Activated CD4-positive, alpha-beta T cell treated with anti-CD3 and anti-CD28 coated beads, Interleukin-2, amount 50 U/mL, for 24 hours (primary cell): ENCODE measurements at places on chromosomes 2 and 18.

- no peak for DNase-seq
These were observed 54.7 kb upstream of the TGFA start for GRCh38 chr2:70608373-70608772.

- DNase-seq: no peak
These were observed 116.4 kb downstream of the ZNF521 start for GRCh38 chr18:25235401-25236042.

DNA sequence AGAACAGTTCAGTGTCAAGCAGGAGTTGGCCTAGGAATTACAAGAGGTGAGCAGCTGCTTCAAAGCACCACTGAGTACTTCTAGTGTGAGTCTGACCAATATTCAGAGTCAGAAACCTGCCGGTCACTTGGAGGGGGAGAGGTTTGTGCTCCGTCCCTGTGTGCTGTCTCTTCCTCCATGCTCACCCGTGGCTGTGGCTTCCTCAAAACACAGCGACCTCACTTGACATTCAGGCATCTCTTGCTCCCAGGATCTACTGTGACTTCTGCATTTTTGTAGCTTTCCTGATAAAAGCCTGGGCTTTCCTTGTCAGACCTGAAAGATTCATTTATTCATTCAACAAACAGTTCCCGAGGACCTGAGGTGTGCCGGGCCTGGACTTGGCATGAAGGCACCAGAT, 32.9 kb downstream of the TPRKB start:
- DNase-seq: no peak

DNA sequence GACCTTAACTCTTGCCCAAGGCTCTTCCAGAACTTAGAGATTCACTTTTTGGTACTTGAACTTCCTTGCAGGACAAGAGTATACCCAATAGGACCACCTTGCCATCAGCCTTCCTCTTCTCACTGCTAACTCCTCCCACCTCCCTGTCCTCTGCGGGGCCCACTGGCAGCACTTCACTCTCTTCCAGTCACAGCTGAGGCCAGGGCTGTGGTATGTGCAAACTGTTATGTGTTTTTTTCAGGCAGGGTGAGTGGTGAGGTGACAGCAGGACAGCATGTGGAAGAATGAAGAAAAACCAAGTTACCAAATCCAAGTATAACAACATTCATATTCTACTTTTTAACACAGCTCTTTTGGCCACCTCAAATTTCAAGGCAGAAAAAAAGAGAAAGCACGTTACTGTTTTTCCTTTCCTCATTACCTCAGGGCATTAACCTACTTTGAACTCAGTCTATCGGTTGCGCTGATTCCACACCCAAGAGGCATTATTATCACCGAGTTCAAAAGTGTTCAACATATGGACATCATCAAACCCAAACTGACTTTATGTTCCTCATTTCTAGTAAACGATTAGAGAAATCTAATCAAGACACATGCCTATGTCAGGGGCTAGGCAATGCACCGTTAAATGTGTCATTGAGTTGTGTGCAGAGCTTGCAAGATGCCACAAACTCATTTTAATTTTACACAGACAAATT, 605.2 kb upstream of the SYT4 start:
- no peak for DNase-seq

DNA sequence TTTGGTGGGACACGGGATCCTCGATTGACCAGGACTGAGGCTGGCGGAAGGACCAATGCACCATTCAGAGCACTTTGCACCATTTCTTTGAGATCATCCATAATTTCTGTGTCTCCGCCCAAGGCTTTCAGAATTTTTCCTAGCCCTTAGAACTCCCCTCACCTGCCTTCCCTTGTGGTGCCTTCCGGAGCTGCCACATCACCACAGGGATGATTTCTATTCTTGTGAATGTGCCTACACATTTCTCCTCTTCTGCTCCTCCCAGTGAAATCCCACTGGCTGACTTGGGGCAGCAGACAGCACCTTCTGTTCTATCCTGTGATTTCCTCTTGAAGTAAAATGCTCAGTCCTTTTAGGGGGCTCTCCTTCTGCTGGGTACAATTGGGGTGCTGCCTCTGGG, 11.2 kb downstream of the ACOXL start:
- no peak for DNase-seq

GRCh38 chr2:72330652-72331051, 183.0 kb upstream of the CYP26B1 start:
- no peak for DNase-seq

GRCh38 chr18:56321470-56321869, 316.9 kb downstream of the TXNL1 start:
- DNase-seq: no peak

- DNase-seq: no peak
These were observed 250.3 kb downstream of the TTC32 start for GRCh38 chr2:19651466-19651865.

- DNase-seq: no peak
These were observed 545.0 kb upstream of the PIK3C3 start for GRCh38 chr18:41410006-41410405.

DNA sequence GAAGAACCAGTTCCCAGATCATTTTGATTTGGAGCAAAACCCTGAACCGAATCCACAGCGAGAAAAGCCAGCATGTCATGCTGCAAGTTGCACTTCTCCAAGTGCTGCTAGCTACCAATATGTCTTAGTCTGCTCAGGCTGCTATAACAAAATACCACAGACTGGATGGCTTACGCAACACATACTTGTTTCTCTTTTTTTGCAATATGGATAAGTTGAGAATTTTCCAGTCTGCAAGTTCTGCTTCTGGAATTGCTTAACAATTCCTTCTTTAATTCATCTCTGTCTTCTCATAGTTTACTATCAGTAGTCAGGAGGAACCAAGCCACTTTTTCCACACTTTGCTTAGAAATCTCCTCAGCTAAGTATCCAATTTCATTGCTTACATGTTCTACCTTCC, 105.9 kb upstream of the RBBP8 start:
- no peak for DNase-seq

GRCh38 chr2:101983486-101983885, 8.3 kb upstream of the IL1R2 start:
- DNase-seq: no peak

DNA sequence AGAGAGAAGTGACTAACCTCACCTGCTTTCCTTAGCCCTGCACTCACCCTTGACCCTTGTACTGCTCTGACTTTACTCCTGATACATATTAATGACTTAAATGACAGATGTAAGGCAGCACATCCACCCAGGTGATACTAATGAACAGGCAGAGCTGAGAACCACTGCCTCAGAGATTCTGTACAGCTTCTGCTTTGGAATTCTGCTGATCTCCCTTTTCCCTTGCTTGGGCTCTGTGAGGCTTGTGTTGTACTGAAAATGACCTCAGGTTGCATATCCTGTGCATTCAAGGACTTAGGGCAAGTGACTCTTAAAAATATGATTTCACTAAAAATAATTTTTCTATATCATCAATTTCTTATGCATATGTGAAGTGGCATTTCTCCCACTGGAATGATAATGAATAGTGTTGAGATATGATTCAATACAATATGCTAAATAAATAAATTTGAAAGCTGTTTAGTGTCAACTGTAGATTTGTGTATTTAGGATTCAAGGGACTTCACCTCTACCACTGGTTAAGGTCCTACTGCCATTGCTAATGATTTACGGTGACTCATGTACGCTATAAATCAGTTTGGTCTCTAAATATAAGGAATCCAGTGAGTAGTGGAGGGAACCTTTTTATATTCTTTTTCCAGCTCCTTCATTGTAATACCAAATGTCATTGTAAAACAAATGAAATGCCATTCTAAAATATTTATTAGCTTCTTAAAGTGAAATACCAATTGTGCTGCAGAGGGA, 328.3 kb downstream of the SOCS6 start:
- DNase-seq: no peak

- no peak for DNase-seq
These were observed 73.1 kb downstream of the RTN4 start for GRCh38 chr2:54977149-54977548.

- DNase-seq: no peak
These were observed 724.7 kb downstream of the METTL4 start for GRCh38 chr18:1846640-1847039.

GRCh38 chr2:111042772-111043771, 77.6 kb upstream of the BCL2L11 start:
- DNase-seq: no peak

GRCh38 chr2:11292464-11293255, 51.8 kb downstream of the ROCK2 start:
- no peak for DNase-seq

DNA sequence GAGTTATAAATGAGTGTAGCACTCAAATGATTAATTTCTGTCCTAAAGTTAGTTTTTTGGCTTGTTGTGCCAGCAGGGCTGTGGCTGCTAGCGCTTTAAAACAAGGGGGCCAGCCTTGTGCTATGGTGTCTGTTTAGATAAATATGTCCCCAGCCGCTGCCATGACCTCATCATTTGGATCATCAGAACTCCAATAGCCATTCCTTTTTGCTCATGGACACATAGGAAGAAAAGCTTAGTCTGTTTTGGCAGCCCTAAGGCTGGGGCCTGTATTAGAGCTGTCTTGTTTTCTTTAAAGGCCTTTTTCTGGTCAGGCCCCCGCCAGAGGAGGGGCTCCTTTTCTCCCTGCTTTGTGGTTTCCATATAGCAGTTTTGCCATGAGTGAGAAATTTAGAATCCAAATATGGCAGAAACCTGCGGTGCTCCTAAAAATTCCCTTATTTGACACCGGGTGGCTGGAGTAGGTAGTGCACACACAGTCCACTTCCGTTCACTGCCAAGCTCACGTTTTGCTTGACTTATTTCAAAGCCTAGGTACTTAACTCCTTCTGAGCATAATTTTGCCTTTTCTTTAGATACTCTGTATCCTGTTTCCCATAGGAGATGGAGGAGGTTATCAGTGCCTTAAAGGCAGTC, 60.4 kb upstream of the SLC35G4 start:
- DNase-seq: no peak

GRCh38 chr18:27447451-27447881, 262.4 kb upstream of the CHST9 start:
- no peak for DNase-seq

- DNase-seq: no peak
These were observed 331.9 kb downstream of the PDE11A start for GRCh38 chr2:177740700-177741099.

- DNase-seq: no peak
These were observed 51.1 kb downstream of the CAPN13 start for GRCh38 chr2:30756051-30756719.

DNA sequence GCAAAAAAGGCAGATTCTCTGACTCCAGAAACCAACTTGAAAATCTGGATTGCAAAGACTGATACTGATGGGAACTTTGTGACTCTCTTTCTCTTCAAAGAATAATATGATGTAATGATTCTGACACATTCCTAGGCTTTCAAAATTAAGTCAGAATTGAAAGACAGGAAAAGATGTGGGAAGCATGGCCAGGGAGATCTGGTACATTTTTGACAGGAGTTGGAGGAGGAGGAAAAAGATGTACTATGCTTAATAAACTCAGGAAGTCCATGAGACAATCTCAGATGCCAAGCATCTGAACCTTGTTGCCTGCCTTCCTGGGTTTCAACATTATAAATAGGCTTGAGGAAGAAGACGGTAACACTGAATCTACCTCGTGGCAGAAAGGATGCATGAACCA, 34.2 kb downstream of the KLF7 start:
- no peak for DNase-seq

DNA sequence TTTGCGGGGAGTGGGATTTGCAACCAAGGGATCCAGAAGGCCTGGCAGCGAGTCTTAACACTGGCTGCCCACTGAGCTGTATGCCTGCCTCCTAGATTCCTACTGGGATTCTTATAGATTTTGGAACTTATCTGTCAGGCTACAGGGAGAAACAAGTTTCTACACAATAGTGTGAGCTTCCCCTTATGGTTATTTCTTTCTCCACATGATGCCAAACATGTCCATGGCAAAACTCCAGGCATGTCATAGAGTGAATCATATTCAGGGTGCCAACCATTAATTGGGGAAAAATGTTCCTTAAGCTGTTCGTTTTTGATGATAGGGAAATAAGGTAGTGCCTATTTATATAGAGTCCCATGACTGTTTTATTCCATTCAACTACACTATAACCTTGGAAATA, 1185.2 kb upstream of the CELF4 start:
- DNase-seq: no peak

DNA sequence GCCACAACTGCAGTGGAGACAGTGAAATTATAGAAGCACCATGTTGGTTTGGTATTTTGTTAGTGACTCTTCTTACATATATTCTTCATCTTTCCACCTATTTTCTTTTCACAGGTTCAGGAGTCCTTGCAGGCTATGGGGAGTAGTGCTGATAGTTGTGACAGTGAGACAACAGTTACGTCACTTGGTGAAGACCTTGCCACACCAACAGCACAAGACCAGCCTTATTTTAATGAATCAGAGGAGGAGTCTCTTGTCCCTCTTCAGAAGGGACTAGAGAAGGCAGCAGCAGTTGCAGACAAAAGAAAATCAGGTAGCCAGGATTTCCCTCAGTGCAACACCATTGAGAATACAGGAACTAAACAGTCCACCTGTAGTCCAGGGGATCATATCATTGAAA, 23.6 kb downstream of the ITPRID2 start:
- no peak for DNase-seq

DNA sequence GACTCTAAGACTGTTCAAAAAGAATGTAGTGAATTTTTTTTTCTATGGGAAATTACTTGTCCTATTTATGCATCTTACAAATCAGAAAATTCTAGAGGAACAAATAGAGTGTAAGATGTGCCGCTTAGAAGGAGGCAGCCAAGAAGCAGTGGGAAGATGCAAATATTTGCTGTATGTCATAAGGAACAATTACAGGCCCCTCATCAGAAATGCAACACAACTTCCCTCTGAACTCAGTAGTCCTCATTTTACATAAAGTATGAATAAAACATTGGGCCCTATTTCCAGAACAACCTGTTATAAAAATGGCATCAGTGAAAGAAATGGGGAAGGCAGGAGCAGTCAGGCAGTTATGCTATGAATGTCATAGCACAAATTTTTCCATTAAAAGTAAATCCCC, 50.7 kb upstream of the SCG2 start:
- DNase-seq: no peak

DNA sequence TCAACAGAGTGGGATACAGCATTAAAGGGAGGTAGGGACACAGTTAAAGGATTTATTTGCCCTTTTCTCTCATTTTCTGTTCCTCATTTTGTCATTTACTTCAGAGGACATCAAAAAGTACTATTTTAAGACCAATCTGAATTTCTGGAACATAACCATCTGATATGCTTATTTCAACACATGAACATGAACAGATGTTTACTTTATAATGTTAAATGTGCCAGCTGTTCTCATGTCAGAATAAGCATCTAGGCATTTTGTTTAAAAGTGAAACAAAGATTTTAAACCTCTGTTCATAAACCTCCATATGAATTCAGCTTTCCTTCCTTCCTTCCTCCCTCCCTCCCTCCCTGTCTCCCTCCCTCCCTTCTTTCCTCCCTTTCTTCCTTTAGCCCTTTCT, 677.7 kb downstream of the CNTNAP5 start:
- DNase-seq: no peak

GRCh38 chr2:222518570-222519381, 94.4 kb downstream of the SGPP2 start:
- DNase-seq: no peak

DNA sequence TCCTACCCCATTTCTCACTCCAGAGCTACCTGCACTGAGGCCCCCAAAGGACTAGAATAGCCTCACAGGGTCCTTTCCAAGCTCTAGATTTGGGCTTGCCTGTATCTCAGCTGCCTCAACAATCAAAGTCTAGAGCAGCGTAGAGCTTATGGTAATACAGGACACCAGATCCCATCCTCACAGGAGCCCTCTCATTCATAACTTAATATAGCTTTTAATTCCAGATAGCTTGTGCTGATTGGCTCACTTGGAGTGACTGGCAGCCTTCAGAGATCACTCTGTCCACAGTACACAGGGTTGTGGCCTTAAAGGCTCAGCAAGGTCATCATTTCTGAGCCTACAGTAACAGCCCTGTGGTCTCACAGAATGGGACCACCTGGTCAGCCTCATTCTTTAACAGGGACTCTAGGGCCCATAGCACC, 51.4 kb downstream of the ZFP36L2 start:
- DNase-seq: no peak
